Progenitor cell of endocrine pancreas (in vitro differentiated cells): ENCODE measurements at places on chromosomes 1 and 21.
A peak's percentile ranks its signal among the peaks of the same experiment; 100 is the strongest.

GRCh38 chr1:153932156-153933131 is 9.7 kb upstream of the GATAD2B start:
- no peak for DNase-seq

GRCh38 chr21:43864962-43865539 is at the start of gene AGPAT3:
Gene AGPAT3 (plus strand): TSS chr21:43865223. CDS start chr21:43959682, 94,459 bp downstream.
- no peak for DNase-seq

DNA sequence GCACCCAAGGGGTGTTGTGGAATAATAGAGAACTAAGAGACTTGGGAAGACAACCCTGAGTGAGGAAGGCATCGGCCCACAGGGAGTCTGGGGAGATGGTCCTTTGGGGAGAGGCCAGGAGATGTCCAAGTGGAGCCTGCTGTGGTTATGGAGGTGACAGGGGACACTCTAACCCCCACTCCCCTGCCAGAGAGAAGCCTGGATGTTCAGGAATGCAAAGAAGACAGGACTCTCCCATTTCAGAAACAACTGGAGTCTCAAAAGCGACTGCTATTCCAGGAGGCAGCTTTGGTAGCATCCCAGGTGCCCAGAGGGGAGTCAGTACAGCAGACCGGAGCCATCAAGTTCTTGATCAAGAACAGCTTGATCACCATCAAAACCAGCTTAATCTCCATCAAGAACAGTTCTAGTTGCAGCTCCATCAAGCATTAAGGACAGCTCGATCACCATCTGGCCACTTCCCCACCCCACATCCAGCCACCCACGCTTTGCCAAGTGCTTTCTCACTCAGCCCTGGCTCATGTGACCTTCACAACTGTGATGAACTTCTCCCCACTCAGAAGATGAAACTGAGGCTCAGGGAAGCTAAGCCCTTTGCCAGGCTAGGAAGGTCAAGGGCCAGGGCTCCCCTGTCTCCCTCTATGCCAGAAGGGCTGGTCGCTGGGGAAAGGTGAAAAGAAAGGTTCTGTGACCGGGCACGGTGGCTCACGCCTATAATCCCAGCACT is 743 bp downstream of the CD52 start:
- DNase-seq, result no peak

DNA sequence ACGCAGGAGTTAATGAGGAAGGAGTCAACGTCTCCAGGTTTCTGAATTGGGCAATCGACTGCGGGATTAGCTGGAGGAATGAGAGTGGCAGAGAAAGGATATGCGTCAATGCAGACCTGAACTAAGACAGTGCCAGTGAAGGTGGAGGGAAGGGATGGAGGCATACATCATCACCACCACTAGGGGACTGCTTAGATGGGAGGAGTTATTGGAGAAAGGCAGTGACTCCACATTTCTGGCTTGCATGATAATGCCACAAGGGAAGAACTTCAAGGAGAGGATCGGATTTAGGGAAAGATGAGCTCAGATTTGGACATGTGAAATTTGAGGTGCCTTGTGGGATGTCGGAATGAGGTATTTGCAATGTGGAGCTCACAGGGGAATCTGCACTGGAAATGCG is 17.5 kb downstream of the VASH2 start:
- no peak for DNase-seq

GRCh38 chr1:216830424-216831210 is 107.4 kb upstream of the ESRRG start:
- DNase-seq, result no peak

GRCh38 chr1:174800216-174800851 is 199.4 kb upstream of the CACYBP start:
- no peak for DNase-seq

DNA sequence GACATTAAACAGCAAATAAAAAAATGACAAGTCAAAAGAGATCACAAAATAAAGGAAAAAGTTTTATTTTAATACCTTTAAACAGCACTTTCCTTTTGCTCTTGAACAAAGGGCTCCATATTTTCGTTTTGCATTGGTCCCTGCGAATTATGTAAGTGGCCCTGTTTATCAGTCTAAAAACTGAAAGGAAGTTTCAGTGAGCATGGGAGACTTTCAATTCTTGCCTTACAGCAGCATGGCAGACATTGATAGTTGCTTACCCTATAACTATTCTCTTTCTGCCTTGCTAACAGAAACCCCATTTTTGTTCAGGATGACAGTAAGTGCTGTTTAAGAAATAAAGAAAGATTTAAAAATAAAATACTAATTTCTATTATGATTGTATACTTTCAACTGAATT is 5.2 kb upstream of the SH3GLB1 start:
- DNase-seq, result no peak

- DNase-seq, result no peak
These were observed 103.4 kb downstream of the ZBTB18 start for GRCh38 chr1:244154508-244154871.

DNA sequence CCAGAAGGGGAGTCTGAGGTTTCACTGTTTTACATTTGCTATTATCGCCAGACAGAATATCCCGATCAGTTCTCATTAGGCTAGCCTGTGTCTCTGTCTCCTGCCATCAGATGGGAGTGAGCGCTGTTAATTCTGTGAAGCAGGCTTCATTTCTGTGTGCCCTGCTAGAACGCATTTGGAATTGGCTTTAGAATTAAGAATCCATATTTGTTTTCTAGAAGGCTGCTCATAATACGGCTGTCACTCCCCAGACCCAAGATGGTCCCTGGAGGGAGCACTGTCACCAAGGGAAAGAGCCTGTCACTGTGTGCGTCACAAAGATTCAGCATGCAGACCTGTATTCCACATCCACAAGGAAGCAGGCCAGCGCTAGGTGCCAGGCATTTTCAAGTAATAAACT is 49.2 kb downstream of the CASQ2 start:
- no peak for DNase-seq

GRCh38 chr1:199979071-199979470 is 48.4 kb upstream of the NR5A2 start:
- no peak for DNase-seq

DNA sequence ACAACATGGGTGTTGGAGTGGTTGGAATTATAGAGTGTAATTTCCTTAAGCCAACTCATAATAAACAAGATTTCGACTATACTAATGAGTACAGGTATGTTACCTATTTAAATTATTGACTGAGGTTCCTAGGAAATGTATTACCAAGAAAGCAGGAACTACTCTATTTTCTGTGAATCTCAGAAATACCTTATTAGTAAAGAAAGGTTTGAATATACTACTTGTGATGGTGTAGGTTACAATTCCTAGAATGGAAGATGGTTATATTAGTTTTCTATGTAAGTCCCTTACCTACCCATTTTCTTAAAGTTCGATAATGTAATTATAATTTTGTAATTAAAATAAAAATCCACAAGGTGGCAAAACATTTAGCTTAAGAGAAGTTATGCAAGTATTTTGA is 29.3 kb downstream of the MORC3 start:
- no peak for DNase-seq

DNA sequence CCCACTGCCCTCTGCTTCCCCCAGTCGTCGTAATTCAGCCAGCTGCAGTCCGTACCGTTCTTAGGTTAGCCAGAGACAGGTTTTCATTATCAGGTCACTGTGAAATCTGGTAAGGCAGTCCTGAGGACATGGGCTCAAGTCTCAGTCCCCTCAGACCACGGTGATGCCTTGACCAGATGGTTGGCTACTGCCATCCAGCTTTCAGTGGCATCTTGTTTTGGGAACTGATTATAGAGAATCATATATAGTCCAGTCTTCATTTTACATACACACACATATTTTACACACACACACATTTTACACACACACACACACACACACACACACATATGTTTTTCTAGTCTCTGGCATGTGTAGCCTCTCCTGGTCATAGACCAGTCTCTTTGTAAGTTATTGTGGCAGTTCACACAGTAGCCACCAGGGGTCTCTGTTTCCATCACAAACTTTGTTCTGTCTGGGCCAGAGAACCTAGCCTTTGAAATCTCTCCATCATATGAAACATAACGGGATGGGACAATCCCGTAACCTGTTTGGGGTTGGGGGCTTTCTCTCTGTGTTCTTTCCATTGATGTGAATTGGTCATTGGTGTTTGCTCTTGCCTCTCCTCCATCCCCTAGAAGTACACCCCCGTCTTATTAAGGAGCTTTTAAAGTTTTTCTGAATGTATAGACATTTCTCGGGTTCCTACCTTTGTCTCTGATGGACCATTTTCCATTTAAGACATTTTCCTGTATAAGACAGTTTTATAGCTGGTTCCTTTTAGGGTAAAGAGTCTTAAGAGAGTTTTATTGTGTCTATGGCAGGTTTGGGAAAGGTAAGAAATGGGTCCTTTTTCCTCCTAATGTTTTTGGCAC is 8.4 kb upstream of the IKBKE start:
- DNase-seq, result peak; percentile 51

DNA sequence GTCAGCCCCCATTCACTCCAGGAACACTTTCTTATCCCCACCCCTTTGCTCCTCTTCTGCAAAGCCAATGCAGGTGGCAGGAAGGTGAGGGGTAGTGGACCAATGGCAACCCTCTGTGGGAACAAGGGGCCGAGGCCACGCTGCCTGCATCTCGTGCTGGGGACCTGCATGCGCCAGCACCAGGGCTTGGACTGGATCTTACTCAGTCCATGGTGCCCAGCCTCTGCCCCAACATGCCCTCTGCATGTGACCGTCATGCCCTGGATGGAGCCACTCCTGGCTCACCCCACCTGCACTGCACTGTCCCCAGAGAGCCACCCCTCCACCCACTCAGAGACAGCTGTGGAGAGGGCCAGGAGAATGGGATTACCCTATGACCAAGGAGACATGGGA is 22.2 kb downstream of the CITED4 start:
- DNase-seq, result no peak

DNA sequence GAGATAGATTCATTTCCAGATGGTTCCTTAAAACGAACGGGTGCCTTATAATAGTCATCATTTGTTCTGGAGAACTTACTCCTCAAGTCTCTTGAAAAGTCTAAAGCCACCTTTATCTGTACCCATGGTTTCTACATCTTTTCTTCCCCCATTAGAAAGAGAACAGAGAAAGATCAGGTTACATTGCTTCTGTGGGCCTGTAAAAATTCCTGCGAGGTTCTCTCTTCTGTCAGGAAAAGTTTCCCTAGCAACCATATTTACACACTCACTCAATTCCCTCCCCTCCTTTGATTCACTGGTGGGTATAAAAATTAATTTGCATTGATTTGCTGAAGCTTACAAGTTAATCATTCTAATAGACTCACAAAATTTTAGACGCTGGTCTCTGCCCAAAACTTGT is 6.7 kb downstream of the PHC2 start:
- DNase-seq, result no peak

DNA sequence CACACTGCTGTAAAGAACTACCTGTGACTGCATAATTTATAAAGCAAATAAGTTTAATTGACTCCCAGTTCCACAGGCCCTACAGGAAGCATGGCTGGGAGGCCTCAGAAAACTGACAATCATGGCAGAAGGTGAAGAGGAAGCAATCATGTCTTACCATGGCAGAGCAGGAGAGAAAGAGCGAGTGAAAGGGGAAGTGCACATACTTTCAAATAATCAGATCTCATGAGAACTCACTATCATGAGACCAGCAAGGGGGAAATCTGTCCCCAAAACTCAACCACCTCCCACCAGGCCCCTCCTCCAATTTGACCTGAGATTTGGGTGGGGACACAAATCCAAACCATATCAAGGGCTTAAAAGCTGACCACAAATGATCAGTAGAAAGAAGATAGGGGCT is 493.2 kb downstream of the PTPRC start:
- DNase-seq, result no peak

GRCh38 chr1:248823517-248824001 is 2.2 kb downstream of the SH3BP5L start:
- no peak for DNase-seq

- no peak for DNase-seq
These were observed 8.1 kb downstream of the DPH5 start for GRCh38 chr1:101017448-101017847.

DNA sequence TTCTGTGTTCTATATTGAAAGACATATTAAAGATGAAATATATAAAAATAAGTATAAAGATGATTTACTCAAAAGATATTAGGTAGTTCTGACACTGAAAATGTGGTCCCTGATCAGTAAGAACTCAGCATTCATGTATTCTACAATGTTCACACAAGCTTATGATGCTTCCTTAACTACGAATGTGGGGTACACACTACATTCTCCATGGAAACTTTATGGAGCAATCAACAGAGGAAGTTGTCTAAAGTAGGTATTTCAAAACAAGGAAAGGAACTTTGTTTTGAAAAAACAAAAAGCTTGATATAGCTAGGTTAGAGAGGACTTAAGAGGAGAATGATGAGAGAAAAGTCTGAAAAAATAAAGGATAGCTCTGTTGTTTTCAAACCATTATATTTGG is 119.7 kb upstream of the RGS18 start:
- no peak for DNase-seq

- DNase-seq, result no peak
These were observed 21.6 kb upstream of the CCSAP start for GRCh38 chr1:229364207-229365065.

DNA sequence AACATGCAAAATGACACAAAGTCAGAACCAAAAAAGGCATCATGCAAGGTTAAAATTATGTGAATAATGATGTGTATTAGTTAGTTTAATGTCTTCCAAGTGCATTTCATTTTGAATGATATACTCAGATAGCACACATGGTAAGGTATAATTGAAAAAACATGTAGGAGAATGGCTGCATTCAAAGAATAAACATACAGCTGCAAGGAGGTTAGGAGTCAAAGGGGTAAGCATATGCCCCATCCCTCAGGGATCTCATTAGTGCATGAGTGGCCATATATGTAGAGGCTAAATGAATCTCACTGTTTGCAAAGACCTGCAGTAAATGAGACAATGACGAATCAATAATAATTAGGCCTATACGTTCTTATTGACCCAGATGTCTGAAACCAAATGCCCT is 179.7 kb upstream of the HOOK1 start:
- DNase-seq, result no peak

DNA sequence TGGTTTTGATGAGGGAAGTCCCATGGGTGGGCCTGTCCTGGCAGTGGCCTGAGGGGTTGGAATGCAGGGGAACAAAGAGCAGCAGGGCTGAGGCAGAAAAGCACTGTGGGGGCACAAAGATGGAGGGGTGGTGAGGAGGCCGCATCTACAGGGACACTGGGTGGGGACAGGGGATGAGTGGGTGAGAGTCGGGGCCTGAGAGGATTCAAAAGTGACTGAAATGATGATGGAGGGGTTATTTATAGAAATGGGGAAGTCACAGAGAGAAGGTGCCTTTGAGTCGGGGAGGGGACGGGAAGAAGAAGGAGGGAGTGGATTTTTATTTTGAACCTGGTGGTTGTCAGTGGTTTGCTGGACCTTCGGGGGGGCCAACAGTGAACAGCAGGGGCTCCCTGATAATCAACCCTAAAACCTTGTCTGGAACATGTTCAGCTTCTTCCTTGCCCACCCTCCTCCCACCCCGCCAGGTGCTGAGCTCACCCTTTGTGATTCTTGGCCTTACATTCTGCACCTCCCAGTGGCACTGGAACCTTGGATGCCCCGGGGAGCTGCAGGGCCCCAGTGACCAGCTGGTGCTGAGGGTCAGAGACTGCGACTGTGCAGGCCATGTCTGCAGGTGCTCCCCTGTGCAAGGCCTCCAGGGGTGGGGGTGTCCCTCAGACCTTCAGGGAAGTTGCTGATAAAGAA is 42.9 kb downstream of the IER5 start:
- no peak for DNase-seq

- DNase-seq, result no peak
These were observed 45.2 kb upstream of the PCP4 start for GRCh38 chr21:39822042-39822441.

- no peak for DNase-seq
These were observed 27.2 kb downstream of the HSPG2 start for GRCh38 chr1:21909787-21910503.
